ENCODE measurements at places on chromosomes 13 and 19. TPM values are rescaled to one million over a fixed set of nuclear protein-coding genes. Genes with fewer than 3 reads are reported as not detected.

Gene CYP2A6
- not detected for total RNA-seq

GRCh38 chr13:93169980-93170379, 56.6 kb upstream of the GPC6 start:
- no peaks in the 10 kb centered on the region for H3K4me1 ChIP-seq
- no peak for DNase-seq
- no peak overlapping the region for H3K27ac ChIP-seq
- no peaks in the 10 kb centered on the region for H3K36me3 ChIP-seq
- no peak overlapping the region for H3K4me3 ChIP-seq
- H3K27me3 ChIP-seq, result no peaks in the 10 kb centered on the region

Gene CD37
- 268 TPM for total RNA-seq

DNA sequence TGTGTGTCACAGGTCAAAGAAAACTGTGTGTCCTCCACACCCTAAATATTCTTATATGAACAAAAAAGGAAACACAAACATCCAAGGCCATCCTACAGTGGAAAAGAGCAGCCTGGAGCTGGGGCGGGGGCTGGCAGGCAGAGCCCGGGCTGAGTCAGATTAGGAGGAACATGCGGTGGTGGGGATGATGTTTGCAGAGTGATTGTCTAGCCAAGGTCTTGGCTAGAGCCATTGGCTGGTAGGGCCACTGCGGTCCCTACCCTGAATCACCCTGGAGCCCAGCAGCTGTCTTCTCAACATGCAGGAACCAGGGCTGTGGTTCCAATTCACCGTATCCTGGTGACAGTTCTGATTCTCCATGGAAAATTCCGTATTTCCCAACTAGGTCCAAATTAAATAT, 439.5 kb downstream of the FGF9 start:
- no peaks in the 10 kb centered on the region for H3K27me3 ChIP-seq
- no peak overlapping the region for H3K27ac ChIP-seq
- no peak for DNase-seq
- no peak overlapping the region for H3K4me3 ChIP-seq
- peaks cover 13% of the 10 kb centered on the region for H3K36me3 ChIP-seq
- H3K4me1 ChIP-seq, result peaks cover 57% of the 10 kb centered on the region

DNA sequence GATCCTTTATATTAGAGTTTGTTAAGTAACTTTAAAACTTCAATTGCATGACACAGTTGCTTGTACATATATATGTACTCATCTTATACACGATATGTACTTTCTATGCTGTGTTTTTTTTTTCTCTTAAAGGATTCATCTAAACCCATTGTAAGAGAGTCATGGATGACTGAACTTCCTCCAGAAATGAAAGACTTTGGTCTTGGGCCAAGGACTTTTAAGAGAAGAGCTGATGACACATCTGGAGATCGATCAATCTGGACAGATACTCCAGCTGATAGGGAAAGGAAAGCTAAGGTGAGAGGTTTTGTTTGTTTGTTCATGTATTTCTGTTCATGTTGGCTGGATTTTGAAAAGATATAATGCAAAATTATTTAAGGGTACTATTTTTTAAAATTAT, 26.0 kb downstream of the GPALPP1 start:
- no peak for DNase-seq
- peaks cover 23% of the 10 kb centered on the region for H3K36me3 ChIP-seq
- H3K4me3 ChIP-seq, result no peak overlapping the region
- no peaks in the 10 kb centered on the region for H3K4me1 ChIP-seq

- H3K27ac ChIP-seq, result peak overlapping the region; percentile 74
- H3K36me3 ChIP-seq, result peaks cover 26% of the 10 kb centered on the region
- no peak for DNase-seq
These were observed 11.6 kb downstream of the CTU1 start for GRCh38 chr19:51096473-51097165.

Gene EMP3
- 444 TPM for total RNA-seq

GRCh38 chr19:4350726-4351125, 7.4 kb downstream of the MPND start:
- H3K4me1 ChIP-seq, result peaks cover 4% of the 10 kb centered on the region
- no peaks in the 10 kb centered on the region for H3K27me3 ChIP-seq
- DNase-seq, result no peak
- no peak overlapping the region for H3K27ac ChIP-seq
- peaks cover 10% of the 10 kb centered on the region for H3K36me3 ChIP-seq
- no peak overlapping the region for H3K4me3 ChIP-seq

- peaks cover 29% of the 10 kb centered on the region for H3K4me1 ChIP-seq
- H3K4me3 ChIP-seq, result no peak overlapping the region
- DNase-seq, result peak; percentile 4
- no peak overlapping the region for H3K27ac ChIP-seq
- H3K27me3 ChIP-seq, result no peaks in the 10 kb centered on the region
- no peaks in the 10 kb centered on the region for H3K36me3 ChIP-seq
These were observed 42.3 kb downstream of the CD320 start for GRCh38 chr19:8265872-8266271.

DNA sequence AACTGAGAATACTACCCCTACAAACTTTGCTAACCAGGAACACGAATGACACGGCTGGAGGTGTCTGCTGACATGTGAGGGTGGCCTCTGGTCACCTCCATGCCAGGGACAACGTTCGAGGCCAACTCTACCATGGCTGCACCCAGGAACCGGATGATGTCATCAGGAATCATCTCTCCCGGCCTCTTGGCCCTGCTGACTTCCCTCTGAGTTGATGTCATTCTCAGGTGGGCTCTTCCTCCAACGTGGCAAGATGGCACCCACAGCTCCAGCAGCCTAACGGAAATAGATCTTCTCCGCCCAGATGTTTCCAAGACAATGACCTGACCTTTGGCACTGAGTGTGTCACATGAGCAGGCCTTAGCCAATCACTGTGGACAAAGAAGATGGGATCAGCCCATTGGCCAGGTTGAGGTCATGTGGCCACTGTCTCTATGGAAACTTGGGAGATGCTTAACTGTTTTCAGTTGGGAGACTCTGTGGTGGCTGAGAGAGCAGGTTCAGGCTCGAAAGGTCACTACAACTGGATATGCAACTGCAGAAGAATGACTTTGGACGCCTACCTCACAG, 15.0 kb downstream of the MBD3L2B start:
- DNase-seq, result no peak
- H3K4me3 ChIP-seq, result no peak overlapping the region
- H3K27ac ChIP-seq, result no peak overlapping the region
- peaks cover 28% of the 10 kb centered on the region for H3K4me1 ChIP-seq
- H3K36me3 ChIP-seq, result no peaks in the 10 kb centered on the region

- no peak for DNase-seq
- H3K27ac ChIP-seq, result no peak overlapping the region
- H3K36me3 ChIP-seq, result no peaks in the 10 kb centered on the region
- no peaks in the 10 kb centered on the region for H3K27me3 ChIP-seq
- H3K4me1 ChIP-seq, result no peaks in the 10 kb centered on the region
- H3K4me3 ChIP-seq, result no peak overlapping the region
These were observed 36.8 kb downstream of the ZFR2 start for GRCh38 chr19:3832001-3832400.

- no peak for DNase-seq
- no peak overlapping the region for H3K4me3 ChIP-seq
- H3K27me3 ChIP-seq, result peaks cover 2% of the 10 kb centered on the region
- H3K36me3 ChIP-seq, result no peaks in the 10 kb centered on the region
- no peak overlapping the region for H3K27ac ChIP-seq
- peaks cover 15% of the 10 kb centered on the region for H3K4me1 ChIP-seq
These were observed 86.1 kb downstream of the GGACT start for GRCh38 chr13:100502446-100502845.

- peaks cover 2% of the 10 kb centered on the region for H3K4me1 ChIP-seq
- no peak for DNase-seq
- H3K4me3 ChIP-seq, result no peak overlapping the region
- H3K27me3 ChIP-seq, result peaks cover 24% of the 10 kb centered on the region
These were observed 24.1 kb upstream of the CEACAM1 start for GRCh38 chr19:42552086-42553065.

DNA sequence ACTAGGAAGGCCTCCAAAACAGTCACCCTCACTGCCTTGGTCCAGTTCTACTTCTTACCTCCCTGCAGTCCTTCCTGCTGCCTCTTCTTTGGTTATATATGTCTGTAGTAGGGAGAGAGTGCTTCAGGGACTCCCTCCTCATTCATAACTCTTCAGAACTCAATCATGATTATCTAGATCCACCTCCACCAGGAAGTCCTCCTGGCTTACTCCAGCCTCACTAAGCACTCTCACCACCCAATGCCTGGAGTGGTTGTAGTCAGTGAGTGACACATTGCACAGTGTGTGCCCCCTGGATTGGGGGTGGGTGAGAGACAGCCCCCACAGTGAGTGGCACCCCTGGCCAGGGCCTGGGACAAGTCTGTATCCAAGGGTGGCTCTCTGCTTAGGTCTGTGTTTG, 10.0 kb upstream of the FOSB start:
- H3K4me1 ChIP-seq, result peaks cover 14% of the 10 kb centered on the region
- H3K36me3 ChIP-seq, result no peaks in the 10 kb centered on the region
- peaks cover 4% of the 10 kb centered on the region for H3K27me3 ChIP-seq

Gene GSX1
- total RNA-seq, result not detected

DNA sequence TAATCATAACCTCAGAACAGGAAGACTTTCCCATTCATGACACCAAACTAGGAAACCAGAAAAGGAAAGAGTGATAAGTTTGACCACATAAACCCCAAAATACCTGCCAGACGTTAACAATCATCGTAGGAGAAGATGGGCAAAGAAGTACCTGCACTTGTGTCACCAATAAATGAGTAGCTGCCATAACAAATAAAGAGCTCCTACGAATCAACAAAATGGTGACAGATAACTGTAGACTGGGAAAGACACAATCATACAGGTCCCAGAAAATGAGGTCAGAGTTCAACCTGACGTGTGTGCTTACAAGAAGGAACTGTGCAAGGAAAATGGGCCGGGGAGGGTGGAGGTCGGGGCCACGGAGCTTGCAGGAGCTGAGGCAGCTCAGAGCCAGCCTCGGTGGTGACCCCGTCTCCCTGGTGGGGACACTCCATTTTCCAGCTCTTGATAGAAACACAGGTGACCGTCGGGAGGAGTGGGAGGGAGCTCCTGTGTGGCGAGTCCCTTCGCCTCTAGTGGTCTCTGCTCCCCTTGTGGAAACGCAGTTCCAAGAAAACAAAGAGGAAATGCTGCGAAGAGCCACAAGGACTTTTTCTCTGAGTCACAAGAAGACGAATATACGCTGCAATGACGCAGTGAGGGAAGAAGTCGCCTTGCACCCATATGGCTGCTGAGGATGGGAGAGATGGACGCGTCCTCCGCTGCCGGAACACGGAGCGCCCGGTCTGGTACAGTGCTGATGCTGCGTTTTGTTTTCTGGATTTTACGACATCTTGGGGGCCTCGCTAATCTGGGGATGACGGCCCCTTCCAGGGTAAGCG, 9.5 kb downstream of the PIP5K1C start:
- H3K4me3 ChIP-seq, result no peak overlapping the region
- H3K27me3 ChIP-seq, result no peaks in the 10 kb centered on the region
- DNase-seq, result no peak
- H3K36me3 ChIP-seq, result peaks cover 13% of the 10 kb centered on the region

Gene LILRB5
- not detected for total RNA-seq

Gene CARM1
- total RNA-seq, result 34.3 TPM

Data from activated CD4-positive, alpha-beta T cell treated with anti-CD3 and anti-CD28 coated beads, Interleukin-2, amount 10 ng/mL, durations not matched to agents 7 days and 5 days (primary cell).